ENCODE measurements at places on chromosomes 11 and 22. TPM values are rescaled to one million over a fixed set of nuclear protein-coding genes. Genes with fewer than 3 reads are reported as not detected.

The ABCG4 gene
- 0.21 TPM for polyA plus RNA-seq

The OR5P2 gene
- 0.06 TPM for polyA plus RNA-seq

The TPP1 gene
- polyA plus RNA-seq: 34.8 TPM

The LDHAL6A gene
- polyA plus RNA-seq: not detected

The RRM1 gene
- 30.6 TPM for polyA plus RNA-seq

The CNTF gene
- 0.96 TPM for polyA plus RNA-seq

The MPPED2 gene
- not detected for polyA plus RNA-seq

The MAJIN gene
- 0.09 TPM for polyA plus RNA-seq

Measured in keratinocyte (primary cell).